DND-41 (cell line): ENCODE measurements at places on chromosomes 5 and 9.

DNA sequence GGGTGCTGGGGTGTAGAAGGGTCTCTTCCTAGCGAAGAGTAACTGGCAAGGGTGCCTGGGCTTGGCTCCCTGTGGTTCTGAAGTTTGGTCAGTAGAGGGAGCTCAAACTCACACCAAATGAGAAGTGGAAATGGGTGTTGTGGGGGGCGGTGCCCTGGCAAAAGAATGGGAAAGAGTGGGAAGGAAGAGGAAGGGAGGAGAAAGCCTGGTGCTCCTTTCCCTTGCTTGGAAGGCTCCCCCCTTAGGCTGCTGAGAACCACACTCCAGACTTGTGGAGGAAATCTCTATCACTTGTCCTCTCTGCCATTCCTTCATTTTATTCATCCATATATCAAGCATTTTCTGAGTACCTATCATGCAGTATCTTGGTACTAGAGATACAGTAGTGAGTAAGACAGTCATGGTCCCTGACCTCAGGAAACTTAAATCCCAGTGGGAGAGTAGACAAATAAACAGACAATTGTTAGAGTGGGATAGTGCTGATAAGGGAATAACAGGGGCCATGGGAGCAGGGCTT lies 13.0 kb downstream of the SLC4A9 start:
- peak; percentile 62 for DNase-seq

DNA sequence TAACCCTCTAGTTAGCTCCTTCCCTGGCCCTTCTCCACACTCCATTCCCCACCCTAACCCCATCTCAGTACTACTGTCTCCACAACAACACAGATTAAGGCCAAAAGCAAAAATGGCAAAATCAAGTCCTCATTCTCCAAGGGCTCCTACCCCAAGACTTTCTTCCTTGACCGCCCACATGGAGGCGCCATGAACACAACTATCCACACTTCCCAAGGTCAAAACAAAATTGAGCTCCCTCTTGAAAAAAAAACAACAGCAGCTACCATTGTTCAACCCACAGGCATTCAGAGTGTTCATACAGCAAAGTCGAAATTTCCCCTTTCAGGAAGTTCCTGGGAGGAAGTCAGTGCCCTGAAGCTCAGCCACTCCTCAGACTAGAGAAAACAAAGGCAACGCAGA lies 54.4 kb downstream of the GNAQ start:
- DNase-seq = peak; percentile 38

GRCh38 chr5:39977066-39977655 lies 552.4 kb upstream of the DAB2 start:
- no peak for DNase-seq

DNA sequence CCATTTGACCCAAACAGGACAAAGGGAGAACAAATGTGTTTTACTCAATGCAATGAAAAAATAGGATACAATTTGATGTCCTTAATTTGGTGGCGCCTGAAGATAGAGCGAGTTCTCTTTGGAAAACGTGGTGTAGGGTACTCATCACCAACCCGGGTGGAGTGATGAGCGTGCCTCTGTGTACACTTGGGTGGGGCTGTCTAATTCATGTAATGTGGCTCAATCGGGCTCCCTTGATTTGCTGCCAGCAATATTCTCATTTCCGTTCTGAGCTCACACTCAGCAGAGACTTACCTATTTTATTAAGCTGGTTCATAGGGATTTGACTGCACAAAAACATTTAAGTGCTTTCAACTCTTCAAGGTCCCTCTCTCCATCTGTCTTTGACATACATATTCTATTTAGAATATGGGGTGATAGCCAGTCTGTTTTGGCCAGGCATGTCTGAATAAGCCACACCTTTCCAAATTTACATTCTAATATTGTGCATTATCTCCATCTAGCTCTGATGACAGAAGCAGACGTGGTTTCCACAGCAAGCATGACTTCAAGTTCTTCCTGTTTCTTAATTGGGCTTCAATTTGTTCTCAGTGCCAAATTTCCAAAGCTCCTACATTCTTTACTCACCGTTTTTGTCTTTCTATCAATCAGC lies 162.5 kb downstream of the IRX2 start:
- no peak for DNase-seq

DNA sequence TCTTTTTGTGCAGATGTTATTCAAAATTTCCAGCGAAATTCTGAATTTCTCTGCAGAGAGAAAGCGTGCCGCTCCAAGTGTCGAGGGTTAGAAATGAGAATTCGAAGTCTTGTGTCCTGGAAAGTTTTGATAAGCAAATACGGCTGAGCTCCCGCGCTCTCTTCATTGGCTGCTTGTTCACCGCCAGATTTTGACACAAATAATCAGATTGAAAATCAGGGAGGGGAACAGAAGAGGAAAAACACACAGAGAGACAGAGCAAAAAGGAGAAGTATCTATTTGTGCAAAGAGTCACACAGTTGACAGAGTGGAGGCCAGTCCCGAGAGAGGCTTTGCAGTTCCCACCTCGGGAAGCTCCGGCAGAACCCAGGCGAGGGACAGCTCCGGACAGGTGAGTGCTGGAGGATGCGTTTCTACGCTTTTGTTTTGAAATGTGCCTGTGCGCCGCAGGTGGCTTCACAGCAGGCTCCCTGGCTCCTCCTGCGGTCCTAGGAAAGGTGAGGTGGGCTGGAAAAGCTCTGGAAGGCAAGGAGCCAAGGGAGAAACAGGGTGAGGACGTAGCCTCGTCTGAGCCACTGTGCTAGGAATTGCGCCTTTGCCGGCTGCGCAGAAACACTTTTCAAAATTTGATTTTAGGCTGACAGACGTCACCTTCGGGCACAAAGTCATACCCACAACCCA lies at the start of gene GFI1B:
Gene GFI1B, plus strand, starts transcription at position 244 of the 681 bp plus-strand sequence. CDS start 7,985 bp downstream, outside the sequence.
- DNase-seq = no peak

GRCh38 chr9:87595610-87596009 lies 97.9 kb downstream of the DAPK1 start:
- DNase-seq = no peak

GRCh38 chr5:123474228-123474627 lies 37.7 kb upstream of the CSNK1G3 start:
- DNase-seq = no peak

GRCh38 chr9:84969084-84969483 lies 299.6 kb downstream of the NTRK2 start:
- no peak for DNase-seq

GRCh38 chr9:94952565-94953373 lies 226.3 kb downstream of the AOPEP start:
- DNase-seq = no peak

GRCh38 chr9:113465599-113466140 lies 2.1 kb downstream of the RGS3 start:
- DNase-seq = no peak

DNA sequence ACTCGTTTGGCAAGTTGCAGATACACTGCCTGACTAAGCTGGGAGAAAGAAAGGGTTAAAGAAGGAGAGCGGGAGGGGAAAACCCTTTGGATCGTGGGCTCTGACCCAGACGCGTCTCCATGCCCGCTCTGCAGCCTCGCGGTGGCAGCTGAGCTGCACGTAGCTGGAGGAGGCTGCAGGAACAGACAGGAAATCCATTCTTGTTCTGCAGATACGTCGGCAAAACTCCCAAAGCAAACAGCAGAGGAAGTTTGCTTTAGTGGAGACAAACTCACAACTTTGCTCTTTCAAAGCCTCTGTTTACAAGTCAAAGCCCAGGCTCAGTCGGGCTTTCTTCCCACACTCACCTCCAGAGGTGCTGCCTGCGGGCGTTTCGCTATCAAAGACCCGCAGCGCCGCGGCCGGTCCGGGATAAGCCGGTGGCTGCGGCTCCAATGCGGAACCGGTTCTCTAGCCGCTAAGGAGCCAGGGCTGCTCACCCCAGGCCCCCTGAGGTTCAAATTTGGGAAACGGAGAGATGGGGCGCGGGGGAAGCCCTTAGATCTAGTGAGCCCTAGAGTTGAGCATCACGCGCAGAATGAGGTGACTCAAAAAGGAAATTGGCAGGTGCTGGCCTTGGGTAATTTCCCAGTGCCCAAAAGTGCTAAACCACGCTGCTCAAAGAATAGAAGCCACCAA lies 60.7 kb downstream of the MAT2B start:
- no peak for DNase-seq
